ENCODE measurements at places on chromosomes 12 and 14. TPM values are rescaled to one million over a fixed set of nuclear protein-coding genes. Genes with fewer than 3 reads are reported as not detected.

DNA sequence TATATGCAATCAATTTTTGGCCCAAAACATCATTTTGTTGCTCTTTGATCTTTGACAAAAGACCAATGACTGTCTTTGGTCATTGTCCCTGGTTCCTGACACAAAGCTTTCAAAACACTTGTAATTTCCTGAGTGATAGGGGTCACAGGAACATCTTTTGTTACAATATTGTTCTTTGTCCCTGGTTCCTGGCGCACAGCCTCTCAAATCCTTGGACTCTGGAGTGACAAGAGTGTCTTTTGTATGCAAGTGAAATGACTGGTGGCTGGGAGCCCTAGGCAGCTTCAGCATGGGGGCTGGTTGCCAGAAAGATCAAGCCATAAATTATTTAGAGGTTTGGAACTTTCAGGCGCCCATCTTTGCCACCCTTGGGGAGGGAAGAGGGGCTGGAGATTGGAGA lies 53.9 kb downstream of the DNAH10 start:
- no peak overlapping the region for H3K27ac ChIP-seq
- H3K36me3 ChIP-seq: peaks cover 5% of the 10 kb centered on the region
- H3K27me3 ChIP-seq: no peaks in the 10 kb centered on the region
- H3K4me1 ChIP-seq: no peaks in the 10 kb centered on the region

DNA sequence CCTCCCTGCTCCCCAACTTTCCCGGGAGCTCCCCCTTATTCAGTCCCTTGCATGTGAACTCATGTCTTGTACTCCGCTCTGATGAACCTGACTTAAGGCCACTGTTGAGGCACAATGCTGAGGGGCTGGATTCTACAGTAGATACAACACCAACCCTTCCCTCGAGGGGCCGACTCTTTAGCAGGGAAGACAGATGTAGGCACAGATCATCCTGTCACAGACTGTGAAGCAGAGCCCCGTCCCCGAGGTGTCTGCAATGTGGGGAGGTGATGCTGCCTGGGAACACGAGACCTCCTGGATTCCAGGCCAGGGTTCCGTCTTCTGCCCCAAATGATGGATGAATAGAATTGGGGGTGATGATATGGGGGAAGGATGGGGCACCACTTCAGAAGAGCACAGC lies 175.1 kb downstream of the CHST11 start:
- no peak overlapping the region for H3K27ac ChIP-seq
- no peaks in the 10 kb centered on the region for H3K36me3 ChIP-seq

DNA sequence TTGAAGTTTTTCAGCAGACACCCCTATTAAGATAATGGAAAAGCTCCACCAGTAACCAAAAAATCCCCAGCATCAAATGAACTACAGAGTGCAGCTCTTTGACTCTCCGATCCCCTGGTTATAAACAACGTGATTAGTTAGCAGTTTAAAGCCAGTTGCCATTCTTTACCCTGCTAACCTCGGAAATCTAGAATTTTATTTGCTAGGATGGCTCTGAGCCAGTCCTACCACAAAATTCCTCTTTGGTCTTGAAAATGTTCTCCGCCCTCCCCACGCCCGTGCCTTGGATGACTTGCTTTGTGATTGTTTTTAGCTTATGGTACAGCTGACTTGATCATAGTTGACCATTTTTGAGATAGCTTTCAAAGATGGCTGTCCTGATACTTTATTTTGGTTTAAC lies 1.2 kb downstream of the KLHDC2 start:
- H3K27me3 ChIP-seq: no peaks in the 10 kb centered on the region
- peak overlapping the region; percentile 33 for H3K4me3 ChIP-seq
- DNase-seq: no peak
- H3K4me1 ChIP-seq: peaks cover 34% of the 10 kb centered on the region

- no peaks in the 10 kb centered on the region for H3K36me3 ChIP-seq
- H3K27me3 ChIP-seq: no peaks in the 10 kb centered on the region
- DNase-seq: no peak
- no peak overlapping the region for H3K27ac ChIP-seq
- no peak overlapping the region for H3K4me3 ChIP-seq
Observed at GRCh38 chr14:59292921-59293534, 104.6 kb downstream of the DAAM1 start.

DNA sequence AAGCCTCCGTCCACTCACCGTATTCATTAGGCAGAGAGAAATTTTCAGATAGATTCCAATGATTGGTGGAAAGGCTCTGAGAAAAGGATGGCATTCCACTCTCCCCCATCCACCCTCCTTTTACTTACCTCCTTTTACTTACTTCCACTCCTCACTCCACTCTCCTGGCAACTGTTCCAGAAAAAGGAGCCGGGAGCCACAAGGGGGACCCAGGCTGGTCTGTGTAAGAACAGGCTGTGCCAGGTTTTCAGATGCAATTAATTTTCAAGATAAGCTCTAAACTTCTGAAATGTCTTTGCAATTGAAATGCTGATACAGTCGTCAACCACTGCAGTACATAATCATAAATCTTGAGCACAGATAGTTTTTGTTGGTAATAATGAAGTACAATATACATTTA lies 248.8 kb downstream of the ANO6 start:
- no peak overlapping the region for H3K4me3 ChIP-seq
- H3K27me3 ChIP-seq: no peaks in the 10 kb centered on the region
- H3K36me3 ChIP-seq: no peaks in the 10 kb centered on the region

- H3K36me3 ChIP-seq: no peaks in the 10 kb centered on the region
- peak overlapping the region; percentile 7 for H3K4me3 ChIP-seq
- DNase-seq: no peak
- H3K4me1 ChIP-seq: no peaks in the 10 kb centered on the region
Observed at GRCh38 chr14:89625731-89626232, 208.7 kb upstream of the FOXN3 start.

DNA sequence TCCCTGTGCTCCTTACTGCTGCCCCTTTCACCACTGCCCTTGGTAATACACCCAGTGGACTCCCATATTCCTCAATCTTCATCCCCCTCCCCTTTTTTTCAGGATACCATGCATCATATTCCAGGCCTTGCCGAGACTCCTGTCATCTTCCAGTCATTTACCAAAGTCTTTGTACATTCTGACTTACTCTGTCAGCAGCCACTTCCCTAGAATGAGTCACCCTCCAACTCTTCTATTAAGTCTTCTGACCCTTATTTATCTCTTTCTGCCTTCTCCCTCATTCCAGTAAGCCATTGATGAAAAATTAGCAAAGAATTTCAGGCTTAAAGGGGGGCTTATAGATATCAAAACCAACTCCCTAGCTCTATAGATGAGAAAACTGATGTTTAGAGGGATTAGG lies 128.0 kb downstream of the STXBP6 start:
- no peak for DNase-seq
- no peak overlapping the region for H3K27ac ChIP-seq
- H3K4me3 ChIP-seq: no peak overlapping the region
- H3K36me3 ChIP-seq: no peaks in the 10 kb centered on the region
- no peaks in the 10 kb centered on the region for H3K4me1 ChIP-seq
- H3K27me3 ChIP-seq: no peaks in the 10 kb centered on the region

DNA sequence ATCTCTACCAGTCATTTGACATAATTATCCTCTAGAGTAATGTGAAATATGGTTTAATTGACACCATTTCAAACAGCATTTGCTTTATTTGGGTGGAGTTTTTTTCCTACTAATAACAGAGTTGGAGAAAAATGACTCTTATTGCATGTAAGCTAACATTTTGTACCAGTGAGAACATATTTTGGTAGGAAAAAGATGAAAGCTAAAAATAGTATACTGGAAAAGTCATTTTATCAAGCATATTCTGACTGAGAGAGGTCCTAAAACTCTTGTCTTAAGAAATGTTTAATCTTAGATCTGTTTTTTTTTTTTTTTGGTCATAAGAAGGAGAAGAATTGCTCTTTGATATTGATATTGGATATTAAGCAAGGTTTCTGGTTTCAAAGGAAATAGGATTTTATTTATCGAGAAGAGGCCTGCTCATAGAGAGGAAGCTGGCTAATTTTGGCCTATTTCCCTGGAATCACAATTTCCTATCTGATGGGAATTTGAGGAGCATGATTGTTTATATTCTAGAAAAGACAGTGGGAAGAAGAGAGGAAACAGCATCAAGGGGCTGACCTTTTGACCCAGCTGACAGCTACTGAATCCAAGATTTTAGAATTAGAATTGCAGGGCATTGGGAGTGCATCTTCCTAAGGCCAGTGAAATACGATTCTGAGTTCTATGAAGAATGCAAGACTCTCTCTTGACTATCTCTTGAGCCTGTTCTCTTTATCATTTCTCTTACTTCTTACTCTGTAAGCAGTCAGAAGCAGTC lies 19.4 kb downstream of the OTOGL start:
- no peak for DNase-seq
- no peak overlapping the region for H3K4me3 ChIP-seq
- no peaks in the 10 kb centered on the region for H3K27me3 ChIP-seq
- H3K36me3 ChIP-seq: no peaks in the 10 kb centered on the region
- no peaks in the 10 kb centered on the region for H3K4me1 ChIP-seq

DNA sequence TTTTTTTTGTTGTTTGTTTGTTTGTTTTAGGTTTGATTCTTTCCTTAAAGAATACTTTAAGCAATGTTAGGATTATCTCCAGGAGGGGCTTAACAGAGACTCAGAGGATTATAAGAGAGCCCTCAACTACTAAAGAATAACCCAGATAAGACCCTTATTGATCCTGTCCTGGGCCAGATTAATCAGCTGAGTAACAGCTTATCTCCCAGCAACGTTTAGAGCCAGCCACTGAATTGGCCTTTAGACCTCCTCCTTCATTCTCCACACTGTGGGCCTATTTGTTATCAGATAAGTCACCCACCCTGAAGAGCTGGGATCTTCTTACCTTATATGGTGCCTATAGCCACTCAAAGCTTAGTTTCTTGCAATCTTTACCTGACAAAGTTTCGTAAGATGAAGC lies 71.1 kb downstream of the FIGNL2 start:
- H3K4me3 ChIP-seq: no peak overlapping the region
- H3K27me3 ChIP-seq: no peaks in the 10 kb centered on the region
- no peaks in the 10 kb centered on the region for H3K4me1 ChIP-seq
- H3K36me3 ChIP-seq: no peaks in the 10 kb centered on the region
- DNase-seq: no peak
- H3K27ac ChIP-seq: no peak overlapping the region

- H3K36me3 ChIP-seq: no peaks in the 10 kb centered on the region
- DNase-seq: no peak
- no peaks in the 10 kb centered on the region for H3K4me1 ChIP-seq
- no peak overlapping the region for H3K27ac ChIP-seq
- H3K27me3 ChIP-seq: no peaks in the 10 kb centered on the region
Observed at GRCh38 chr12:78121969-78122610, 291.4 kb downstream of the NAV3 start.

DNA sequence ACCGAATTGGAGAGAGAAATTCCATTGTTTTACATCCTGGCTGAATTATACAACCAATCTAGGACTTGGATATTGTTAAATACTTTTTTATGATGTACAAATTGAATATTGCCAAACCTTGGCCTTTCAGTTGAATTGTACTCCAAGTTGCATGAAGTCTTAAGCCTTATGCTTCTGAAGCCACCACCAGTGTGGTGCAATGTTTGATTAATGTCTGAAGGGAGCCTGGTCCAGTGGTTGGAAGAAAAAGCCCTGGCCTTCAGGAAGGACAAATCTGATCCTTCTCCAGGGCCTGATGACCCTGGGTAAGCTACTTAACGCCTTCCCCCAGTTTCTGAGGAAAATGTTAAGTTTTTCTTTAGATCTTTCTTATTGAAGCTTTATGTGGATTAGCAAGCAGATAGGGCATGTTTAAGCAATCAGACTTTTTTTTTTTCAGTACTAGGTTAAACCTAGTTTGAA lies 72.0 kb downstream of the PAPOLA start:
- DNase-seq: no peak
- peaks cover 10% of the 10 kb centered on the region for H3K4me1 ChIP-seq
- H3K27me3 ChIP-seq: no peaks in the 10 kb centered on the region
- no peaks in the 10 kb centered on the region for H3K36me3 ChIP-seq

- no peak overlapping the region for H3K27ac ChIP-seq
- H3K27me3 ChIP-seq: no peaks in the 10 kb centered on the region
- no peaks in the 10 kb centered on the region for H3K36me3 ChIP-seq
- DNase-seq: no peak
Observed at GRCh38 chr14:75318353-75318752, 39.7 kb downstream of the FOS start.

DNA sequence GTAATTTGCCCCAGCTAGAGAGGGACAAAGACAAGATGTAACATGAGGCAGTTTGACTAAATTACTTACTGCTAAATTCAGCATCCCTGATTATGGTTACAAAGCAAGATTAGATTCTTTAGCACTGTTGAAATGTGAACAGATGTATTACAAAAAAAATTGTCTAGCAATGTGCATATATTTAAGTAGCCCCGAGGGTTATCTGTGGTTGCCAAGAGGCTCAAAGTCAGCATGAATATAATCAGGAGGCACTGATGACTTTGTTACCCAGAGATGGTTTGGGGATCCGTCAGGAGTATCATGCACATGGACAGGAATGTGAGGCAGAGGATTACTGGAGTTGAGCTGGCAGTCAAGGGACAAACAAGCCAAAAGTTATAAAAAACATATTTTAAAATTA lies 356.9 kb upstream of the CCDC196 start:
- no peak overlapping the region for H3K27ac ChIP-seq
- H3K4me1 ChIP-seq: no peaks in the 10 kb centered on the region
- H3K27me3 ChIP-seq: no peaks in the 10 kb centered on the region
- no peaks in the 10 kb centered on the region for H3K36me3 ChIP-seq
- H3K4me3 ChIP-seq: no peak overlapping the region

DNA sequence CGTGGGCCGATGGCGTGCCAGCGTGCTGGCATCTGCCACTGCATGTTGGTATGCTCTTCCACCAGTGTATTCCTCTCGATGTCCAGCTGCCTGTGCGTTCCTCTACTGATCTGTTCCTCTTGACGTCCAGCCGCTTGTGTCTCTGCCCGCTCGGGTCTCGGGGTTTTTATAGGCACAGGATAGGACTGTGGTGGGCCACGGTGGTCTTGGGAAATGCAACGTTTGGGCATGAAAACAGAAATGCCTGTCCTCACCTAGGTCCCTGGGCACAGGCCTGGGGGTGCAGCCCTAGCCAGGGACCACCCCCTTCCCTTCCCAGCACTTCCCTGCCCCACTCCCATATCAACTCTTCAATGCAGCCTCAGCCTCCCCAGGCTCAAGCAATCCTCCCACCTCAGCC lies 10.3 kb upstream of the GALNT6 start:
- no peak for DNase-seq
- no peak overlapping the region for H3K27ac ChIP-seq
- no peak overlapping the region for H3K4me3 ChIP-seq
- no peaks in the 10 kb centered on the region for H3K4me1 ChIP-seq
- H3K36me3 ChIP-seq: no peaks in the 10 kb centered on the region

Gene RARG
- total RNA-seq: 25.7 TPM

Gene CAPS2
- 17.9 TPM for total RNA-seq
